Hypothalamus (tissue), 51 donors: ENCODE measurements at places on chromosomes 2 and 18.

- no peak for DNase-seq
These were observed 14.5 kb downstream of the SESTD1 start for GRCh38 chr2:179250095-179250494.

DNA sequence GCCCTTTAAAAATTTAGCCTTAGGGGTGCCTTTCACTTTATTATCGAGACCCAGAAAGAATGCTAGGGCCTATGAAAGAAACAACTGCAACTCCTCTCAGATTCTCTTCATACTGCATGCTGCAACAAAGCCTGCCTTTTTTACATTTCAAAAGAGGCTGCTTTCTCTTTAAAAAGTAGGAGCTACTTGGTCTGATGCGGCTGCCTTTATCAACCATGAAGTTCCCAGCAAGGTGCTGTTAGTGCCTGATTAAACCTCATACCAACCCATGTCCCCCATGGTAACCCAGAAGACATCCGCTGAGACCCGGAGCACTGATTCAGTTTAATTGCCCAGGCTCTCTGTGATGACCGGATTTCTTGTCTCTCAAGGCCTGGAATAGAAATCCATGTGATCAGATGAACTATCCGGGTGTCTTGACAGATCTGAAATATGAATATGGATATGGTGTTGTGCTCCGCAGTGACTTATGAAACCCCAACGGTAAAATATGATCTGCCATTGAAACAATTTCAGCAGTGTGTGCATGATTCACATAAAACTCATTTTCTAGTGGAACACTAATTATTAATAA, 368.3 kb downstream of the ZNF521 start:
- no peak for DNase-seq

DNA sequence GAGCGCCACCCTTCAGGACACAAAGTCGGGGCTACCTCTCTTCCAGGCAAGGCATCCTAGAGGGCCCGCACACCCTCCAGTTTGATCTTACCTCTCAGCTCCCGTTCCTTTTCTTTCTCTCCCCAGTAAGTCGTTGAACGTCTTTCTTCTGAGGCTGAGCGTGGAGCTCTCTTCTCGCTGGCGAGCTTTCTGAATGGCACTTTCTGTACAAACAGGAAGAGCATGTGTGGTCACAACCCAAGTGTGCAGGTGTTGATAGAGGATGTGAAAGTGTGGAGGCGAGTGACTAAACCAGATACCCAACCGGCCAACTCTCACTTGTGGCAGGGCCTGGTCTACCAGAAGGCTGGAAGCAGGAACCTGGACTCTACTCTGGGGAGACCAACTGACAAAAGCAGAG, at the start of gene AFF3:
AFF3 (minus strand) TSS at position 198 of the 400 bp plus-strand sequence. CDS start 38,136 bp downstream, outside the sequence.
- DNase-seq: no peak

DNA sequence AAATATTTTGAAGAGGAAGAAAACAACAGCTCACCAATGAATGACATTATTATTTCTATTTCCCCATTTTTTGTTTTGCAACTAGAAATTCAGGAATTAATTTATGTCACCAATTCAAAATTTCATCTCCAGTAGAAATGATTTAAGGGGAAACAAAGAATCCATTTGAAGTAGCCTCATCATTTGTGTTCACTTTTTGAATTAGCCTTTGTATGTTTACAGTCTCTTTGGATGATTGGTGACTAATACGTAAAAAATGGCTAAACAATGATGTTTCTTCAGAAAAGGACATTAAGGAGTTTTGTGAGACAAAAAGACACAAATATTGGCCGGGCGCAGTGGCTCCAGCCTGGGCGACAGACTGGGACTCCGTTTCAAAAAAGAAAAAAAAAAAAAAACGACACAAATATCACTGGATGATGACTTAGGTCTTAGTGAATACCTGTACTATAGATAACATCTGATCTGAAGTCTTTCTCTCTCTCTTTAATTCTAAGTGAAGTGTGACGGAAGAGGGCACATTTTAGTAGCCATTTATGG, 313.2 kb downstream of the PIK3C3 start:
- DNase-seq: no peak

DNA sequence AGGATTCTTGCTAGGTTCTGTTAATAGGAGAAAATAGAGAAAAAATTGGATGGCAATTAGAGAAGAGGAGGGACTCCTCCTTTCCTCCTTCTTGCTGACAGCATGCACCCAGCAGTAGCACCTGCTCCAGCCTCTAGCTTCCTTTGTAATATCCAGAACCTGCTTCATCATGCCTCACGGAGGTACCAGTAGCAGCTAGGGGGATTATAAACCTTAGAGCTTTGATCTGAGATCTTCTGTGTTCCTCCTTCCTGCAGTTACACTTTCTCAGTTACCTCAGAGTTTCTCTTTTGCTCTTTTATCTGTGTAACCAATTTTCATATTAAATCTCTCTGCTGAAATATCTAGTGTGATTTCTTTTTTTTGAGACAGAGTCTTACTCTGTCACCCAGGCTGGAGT, 16.6 kb downstream of the DPP4 start:
- no peak for DNase-seq

DNA sequence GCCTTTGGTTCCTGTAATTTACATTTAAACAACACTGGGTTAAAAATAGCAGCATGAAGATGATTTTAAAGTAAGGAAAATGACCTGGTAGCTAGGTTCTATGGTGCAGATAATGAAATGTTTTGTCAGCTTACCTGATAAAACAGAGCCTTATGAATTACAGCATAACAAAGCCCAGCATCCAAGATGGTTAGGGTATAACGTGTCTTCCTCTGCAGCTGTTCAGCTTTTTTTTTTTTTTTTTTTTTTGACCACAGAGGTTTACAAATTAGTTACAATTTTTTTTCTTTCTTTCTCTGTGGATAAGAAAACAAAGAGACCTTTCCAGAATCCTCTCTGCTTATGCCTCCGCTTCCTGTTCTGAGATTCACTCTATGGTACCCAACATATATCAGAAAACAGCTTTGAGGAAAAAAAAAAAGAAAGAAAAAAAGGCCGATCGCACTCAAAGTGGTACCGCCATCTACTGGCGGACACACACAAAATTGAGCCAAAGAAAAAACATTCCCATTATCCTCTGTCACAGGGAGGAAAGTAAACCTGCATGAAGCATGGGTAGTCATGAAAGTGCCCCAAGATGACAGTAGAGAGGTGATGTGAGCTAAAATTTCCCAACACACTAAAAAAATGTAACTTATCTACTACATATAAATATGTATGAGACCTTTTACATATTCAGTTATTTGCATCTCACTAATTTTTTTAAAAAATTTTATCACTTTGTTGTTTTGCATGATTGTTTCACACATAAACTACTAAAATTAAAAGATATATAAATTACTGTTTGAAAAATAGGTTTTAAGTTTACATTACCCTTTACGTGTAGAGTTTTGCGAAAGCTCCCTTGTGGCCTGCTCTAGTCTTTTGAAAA, at the start of gene SCN3A:
SCN3A (minus strand) TSS at position 362 of the 871 bp plus-strand sequence. CDS start 27,656 bp downstream, outside the sequence.
- no peak for DNase-seq

DNA sequence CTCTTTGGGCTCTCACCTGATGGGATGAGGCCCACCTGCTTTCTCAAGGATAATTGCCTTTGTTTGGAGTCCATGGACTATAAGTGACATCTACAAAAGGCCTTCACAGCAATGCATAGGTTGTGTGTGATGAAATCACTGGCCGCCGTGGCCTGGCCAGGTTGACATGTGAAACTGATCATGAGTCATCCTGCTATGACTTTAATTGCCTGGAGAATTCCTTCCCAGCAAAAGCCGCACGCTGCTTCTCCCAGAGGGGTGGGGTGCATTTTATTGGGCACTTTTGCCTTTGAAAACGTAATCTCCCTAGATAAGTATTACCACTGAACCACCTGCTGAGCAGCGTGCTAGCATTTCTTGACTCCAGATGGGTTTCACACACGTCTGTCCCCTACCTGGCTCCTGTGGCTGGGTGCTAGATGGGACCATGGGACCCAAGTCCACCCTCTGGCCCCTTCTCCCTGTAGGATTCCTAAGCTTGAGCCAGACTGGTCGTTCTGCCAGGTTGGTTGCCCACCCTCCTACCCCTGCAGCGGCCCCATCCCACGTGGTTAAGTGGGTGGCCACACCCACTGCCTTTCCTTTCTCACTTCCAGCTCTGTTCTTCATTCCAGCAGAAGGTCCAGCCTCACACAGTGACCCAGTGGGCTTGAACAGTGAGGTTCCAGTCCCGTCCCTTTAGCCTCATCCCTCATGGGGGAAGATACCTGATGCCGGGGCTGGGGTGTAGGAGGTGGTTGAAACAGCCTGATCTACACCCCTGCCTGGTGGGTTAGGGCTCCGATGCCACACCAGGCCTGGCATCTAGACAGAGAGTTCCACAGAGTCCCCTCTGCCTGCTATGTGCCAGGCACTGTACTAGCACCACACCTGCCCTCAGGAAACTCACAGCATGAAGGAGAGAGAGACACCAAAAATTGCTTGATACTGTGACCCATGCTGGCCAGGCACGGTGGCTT, 89.6 kb downstream of the GBX2 start:
- DNase-seq: no peak

DNA sequence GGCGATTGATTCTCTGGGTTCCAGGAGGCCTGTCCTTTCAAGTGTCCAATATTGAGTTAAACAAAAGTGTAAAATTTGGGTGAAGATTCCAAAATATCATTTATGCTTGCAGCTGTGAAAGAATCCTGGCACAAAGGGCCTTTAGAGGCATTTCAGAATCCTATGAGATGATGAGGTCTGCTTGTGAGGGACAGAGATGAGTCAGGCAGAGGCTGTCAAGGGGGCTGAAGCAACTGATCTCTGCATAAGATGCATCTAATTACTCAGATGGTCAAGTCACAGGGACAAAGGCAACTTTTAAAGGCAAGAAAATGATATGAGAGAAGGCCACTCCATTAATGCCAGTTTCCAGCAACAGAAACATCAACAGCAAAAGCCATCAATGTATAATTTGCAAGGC, 78.8 kb downstream of the FHOD3 start:
- no peak for DNase-seq

- DNase-seq: no peak
These were observed 1.6 kb upstream of the RIOK3 start for GRCh38 chr18:23451491-23451890.

- no peak for DNase-seq
These were observed 111.5 kb downstream of the GFPT1 start for GRCh38 chr2:69275490-69275889.

DNA sequence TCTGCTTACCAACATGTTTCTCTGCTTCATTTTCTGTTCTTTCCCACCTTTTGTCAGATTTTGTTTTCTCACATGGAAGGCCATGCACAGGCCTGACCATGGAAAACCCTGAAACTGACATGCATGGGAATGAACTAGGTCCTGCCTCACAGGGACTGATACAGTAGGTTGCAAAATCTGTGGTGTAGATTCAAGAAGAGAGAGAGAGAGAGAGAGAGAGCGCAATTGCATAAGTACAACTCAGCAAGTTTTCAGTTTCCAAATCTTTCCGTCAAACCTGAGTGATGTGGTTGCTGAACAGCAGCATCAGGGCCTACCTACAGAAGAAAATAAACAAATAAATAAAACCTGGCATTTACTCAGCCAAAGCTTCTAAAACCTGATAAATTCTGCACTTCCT, 87.5 kb upstream of the RNF152 start:
- DNase-seq: no peak

DNA sequence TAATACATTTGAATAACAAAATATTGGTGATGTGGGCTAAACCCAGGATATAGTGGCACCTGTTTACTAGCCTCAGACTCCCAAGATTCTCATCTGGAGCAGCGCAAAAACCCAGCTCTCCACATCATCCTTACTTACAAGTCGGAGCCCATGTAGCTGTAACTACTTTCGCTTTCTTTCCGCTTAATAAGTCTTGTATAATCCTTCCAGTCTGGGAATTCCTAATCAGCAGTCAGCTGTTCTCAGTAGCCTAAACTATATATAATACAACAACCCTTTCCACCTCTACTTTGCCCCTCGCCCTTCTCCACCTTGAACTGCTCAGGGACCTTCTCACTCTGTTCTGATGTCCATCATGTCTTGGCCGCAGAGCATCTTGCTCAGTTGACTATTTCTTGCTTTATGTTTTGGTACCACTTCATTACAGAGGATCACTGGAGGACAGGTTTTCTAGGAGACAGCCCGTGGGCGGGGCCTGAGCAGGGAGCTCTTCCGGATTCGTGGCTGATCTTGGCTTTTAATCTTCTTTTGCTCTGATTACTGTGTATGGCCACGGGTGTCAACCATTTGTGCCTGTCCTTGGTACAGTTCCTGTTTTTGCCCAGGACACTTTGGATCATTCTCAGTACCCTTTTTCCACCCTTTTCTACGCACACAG, 119.9 kb upstream of the SERTAD2 start:
- DNase-seq: no peak

GRCh38 chr2:223541546-223541945, 60.6 kb downstream of the SCG2 start:
- no peak for DNase-seq

GRCh38 chr18:74450626-74451025, 6.5 kb downstream of the DIPK1C start:
- no peak for DNase-seq
